ENCODE measurements at places on chromosomes 12 and 14.

DNA sequence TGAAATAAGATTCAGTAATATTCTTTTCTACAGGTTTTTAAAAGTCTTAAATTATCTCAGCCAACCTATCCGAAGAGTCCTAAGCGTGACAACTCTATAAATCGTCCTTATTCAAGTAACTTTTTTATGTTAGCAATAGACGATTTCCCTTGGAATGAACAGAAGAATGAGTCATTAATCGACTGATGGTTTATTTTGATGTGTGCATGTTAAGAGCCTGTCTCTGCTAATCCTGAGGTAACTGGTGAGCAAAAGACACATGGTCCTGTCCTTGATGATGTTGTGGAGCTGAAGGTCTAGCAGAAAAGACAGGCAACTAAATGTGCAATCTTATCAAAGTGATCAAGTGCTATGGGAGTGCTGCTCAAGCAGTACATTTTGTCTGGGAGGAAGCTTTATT lies 80.4 kb downstream of the DAAM1 start:
- no peak for DNase-seq

- no peak for DNase-seq
Measured at GRCh38 chr12:96033549-96034389, 1.6 kb downstream of the LTA4H start.

DNA sequence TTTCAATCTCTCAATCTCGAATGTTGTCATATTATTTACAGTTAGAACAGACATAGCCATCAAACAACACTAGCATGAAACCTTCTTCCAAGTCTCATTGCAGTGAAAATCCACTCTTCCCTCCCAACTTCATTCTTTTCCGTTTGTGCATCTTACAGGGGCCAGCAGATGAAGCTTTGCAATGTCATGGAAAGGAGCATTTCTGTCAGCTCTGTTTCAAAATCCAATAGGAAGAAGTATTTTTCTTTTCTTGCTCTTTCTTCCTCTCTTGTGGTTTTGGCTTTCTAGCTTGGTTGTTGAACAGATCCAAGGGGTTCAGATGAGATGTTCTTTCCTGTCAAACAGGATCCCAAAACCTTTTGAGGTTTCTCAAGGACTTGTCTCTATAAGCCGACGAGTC lies 416.6 kb downstream of the AEBP2 start:
- no peak for DNase-seq

- no peak for DNase-seq
Measured at GRCh38 chr12:43930032-43930431, 94.2 kb downstream of the TMEM117 start.

DNA sequence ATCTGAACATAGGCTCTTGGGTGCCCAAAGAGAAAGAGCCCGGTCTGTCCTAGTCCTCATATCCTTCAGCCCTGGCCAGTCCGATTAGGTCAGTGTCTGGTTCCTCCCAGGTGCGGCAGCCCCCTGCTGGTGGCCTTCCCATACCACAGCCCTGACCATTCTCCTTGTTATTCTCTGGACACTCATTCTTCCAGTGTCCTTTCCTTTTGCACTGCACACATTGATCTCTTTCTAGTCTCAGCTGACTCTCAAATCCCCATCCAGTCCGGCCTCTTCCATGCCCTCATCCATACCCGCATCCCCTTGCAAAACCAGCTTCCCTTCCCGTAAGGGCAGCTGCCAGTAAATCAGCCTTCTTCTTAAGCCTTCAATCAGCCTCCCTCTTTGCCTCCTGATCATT lies 1316.3 kb downstream of the TMEM121 start:
- DNase-seq, result no peak

DNA sequence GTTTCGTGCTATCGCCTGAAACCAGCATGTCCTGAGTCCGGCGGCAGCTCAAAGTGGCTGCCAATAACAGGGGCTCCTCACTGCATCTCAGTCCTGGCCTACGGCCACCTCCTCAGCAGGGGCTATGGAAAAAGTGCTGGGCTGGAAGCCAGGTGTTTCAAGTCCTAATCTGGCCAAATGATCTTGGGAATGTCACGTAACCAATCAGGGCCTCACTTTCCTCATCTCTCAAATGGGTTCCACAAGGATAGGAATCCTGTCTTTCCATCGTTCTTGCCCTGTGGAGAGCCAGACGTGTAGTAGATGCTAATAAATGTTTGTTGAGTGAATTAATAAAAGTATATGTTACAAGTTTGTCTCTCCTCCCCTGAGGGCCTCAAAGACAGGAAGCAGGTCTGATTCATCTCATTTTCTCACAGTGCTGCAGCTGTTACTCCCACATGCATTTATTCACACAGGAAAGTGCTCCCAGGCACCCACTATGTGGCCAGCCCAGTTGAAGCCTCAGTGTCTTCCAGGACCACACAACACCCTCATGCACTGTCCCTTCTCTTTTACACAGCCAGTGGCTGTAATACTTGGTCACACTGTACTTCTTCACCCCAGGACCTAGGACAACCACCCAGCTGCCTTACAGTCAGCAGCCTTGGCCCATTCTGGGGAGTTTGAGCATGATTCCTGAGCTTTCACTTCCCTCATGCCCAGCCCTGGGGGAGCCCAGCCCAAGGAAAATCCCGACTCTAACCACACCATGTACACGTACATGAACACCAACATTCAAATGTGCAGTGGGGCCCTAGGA lies 5.0 kb downstream of the CMKLR1 start:
- no peak for DNase-seq

DNA sequence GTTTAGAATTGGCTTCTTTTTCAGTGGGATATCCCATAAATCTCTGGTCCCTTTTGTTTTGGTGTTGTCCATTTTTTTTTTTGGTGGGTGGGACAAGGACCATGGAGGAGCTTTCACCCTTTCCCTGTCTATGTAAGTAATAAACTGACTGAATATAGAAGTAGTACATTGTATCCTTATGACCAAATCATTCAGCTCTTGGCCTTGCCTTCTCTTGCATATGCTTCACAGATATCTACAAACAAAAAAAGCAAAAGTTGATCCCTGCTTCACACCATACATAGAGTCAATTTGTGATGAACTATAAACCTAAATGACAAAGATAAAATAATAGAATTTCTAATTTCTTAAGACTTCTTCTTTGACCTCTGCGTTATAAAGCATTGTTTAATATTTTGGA lies 59.8 kb downstream of the SIX1 start:
- DNase-seq, result no peak

DNA sequence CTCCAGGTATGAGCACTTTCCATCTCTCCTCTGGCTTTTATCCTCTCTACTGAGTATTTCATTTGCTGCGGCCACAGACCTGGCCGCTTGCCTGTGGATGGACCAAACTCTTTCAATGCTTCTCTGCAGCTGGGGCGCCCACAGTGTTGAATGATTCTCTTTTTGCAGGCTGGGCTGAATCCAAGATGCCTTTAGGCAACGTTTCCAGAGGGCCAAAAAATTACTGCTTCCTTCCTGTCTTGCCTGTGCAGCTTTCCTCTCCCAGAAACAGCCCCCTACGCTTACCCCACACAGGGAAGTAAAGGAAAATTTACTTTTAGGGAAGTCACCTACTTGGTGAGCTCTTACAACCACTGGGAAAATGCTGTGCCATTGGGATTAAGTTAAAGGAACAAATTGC lies 55.6 kb upstream of the JDP2 start:
- DNase-seq, result no peak

DNA sequence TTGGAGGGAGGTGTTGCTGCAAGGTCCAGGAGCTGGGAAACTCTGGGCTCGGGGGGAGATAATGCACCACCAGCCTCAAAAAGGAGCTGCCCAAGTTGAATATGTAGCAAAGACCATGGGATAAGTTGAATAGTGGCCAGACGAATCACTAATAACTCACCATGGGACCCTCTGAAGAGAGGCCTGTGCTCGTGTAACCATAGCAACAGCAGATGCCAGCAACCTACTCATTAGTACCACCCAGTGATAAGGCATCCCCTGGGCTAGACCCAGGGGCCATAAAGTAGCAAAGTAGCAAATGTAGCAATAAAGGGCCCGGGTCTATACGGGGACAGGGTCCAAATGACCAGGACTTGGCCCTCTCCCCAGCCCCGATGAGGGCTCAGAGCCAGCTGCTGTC lies 328.0 kb downstream of the DPF3 start:
- no peak for DNase-seq

- DNase-seq, result no peak
Measured at GRCh38 chr12:48069241-48069640, 36.6 kb downstream of the SENP1 start.

Measured in activated naive CD8-positive, alpha-beta T cell treated with anti-CD3 and anti-CD28 coated beads for 36 hours (primary cell).